NCI-H1436 treated with DMSO at 0.1 percent for 48 hours (cell line): ENCODE measurements at places on chromosomes 11 and 22.

DNA sequence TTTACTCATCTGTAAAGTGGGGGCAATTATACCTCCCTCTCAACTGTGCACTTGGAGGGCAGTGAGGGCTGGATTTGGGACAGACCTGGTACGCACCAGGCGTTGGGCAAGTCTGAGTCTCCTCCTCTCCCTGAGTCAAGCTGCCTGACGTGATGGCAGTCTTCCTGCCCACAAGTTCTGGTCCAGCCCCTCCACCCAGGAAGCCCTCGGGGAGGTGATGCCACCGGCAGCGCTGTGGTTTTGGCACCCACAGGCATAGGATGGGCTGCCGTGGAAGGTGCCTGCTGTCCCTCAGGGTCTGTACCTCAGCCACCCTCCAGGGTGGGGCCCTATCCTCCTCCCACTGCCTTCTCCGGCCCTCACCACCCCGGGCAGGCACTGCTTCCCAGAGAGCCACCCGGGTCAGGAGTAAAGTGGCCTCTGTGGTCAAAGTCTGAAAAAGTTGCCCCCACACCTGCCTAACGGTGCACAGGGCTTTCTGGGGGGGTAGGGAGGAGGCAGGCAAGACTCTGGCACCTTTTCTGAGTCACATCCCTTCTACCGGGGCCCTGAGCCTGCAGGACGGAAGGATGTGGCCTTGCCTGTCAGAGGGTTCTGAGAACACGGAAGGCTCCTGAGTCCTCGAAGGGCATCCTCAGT lies 6.5 kb upstream of the APOBEC3H start:
- no peak for DNase-seq

DNA sequence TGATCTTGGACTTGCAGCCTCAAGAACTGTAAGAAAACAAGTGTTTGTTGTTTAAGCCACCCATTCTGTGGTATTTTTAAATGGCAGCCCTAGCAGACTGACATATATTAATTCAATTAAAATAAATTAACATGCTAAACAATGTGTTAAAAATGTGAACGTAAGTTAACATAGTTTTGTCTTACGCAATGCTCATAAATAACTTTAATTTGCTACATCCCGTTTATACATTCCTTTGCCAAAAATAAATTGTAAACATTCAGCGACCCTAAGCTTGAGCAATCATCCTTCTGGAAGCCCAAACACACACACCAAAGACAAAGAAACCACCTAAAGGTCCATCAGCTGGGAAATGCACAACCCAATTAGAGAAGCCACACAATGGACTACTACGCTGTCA lies 70.4 kb downstream of the CELSR1 start:
- DNase-seq, result no peak

DNA sequence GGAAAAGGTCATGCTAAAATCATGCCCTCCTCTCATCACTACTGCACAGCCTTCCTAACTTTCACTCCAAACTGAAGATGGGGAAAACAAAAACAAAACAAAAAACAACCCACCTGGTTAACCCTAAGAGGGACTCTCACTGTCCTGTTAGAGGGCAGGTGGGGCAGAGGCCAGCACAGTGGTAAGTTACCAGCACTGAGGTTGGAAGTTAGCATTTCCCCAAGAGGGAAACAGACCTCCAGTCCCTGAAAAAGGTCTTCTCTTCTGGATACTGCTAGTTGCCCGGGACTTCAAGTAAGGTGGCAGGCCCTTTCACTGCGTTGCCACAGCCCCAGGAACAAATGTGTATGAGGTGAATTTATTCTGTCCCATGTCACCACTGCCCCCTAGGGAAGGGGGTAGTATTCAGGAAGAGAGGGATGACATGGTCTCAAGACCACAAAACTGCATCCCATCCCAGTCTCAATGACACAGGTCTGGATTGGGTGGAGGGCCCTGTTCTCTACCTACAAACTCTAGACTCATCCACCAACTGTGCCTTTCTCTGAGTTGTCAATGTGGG lies 792 bp upstream of the ADAMTS8 start:
- DNase-seq, result no peak

DNA sequence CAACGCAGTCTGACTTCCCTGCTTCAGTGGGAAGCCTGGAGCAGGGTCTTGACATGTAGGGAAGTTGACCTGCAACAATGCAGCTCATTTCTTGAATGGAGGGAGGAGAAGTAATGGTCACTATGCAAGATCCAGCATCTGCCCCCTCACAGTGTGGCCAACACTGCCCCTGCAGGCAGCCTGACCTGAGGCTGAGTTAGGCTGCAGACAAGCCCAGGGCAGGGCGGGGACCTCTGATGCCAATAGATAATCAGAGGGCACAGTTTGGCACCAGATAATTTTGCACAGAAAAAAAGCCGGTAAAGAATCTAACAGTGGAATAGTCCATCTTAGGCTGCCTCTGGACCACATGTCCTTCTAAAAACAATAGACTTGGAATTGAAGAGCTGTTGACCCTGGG lies 182.3 kb downstream of the DSCAML1 start:
- DNase-seq, result no peak

DNA sequence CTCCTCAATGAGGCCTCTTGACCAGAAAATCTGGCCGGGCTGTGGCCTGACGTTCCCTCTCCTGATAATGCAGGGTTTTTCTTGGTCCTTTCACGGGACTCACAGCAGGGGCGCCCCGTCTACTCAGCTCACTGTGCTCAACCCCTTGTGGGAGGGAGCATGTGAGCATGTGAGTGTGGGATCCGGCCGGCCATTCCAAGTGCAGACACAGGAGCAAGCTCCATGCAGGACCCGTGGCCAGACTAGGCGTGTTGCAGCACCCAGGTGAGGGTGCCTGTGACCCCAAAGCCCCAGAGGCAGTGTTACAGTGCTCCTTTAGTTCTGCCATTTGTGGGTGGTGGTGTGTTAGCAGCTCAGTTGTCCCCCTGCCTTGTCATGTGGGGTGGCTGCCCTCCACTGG lies 18.0 kb downstream of the DHCR7 start:
- no peak for DNase-seq

- DNase-seq, result no peak
These were observed 50.8 kb downstream of the BUD13 start for GRCh38 chr11:116721988-116722387.

DNA sequence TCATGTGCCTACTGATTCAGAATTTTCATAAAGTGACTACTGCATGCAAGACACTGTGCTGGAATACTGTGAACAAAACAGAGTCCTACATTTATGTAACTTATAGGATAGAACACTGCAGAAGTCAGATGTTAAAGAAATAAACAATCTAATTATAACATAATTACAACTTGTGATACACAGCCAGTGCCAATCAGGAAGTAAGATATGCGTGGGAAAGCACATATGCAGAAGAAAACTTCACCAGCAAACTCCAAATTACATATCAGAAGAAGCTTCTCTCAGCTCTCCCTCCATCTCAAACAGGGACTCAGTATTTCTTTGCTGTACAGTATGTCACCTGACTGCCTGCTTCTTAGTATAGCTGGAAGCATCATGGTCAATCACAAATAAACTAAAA lies 37.4 kb downstream of the PAK1 start:
- DNase-seq, result no peak

GRCh38 chr11:123233280-123233974 lies 38.4 kb upstream of the CLMP start:
- DNase-seq, result no peak

DNA sequence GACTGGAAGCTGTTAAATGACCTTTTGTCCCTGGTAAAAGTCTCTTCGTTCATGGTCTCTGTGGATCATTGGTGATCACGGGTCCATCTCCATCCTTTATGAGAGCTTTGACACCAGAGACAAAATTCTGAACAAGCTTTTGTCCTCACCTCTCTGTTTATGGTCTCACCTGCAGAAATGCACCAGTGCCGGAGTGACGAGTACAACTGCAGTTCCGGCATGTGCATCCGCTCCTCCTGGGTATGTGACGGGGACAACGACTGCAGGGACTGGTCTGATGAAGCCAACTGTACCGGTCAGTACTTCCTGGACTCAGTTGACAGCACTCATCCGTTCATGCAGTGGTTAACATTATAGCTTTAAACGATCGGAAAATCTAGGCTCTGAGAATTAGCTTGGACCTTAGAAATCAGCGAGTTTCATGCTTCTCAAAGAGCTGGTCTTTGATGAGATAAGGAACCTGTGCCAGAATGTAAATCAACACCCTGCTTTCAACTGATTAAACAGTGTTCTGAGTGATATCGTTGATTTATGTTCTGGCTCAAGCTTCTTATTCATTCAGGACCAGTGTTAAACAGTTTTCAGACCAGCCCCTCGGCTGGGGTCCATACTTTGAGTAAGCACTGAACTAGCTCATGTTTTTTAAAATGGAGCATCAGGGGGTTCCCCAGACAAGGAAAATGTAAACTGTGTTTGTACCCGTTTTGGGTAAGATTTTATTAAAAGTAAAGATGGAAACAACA lies 124.5 kb upstream of the SORL1-AS1 start:
- DNase-seq, result no peak

- no peak for DNase-seq
These were observed 126.3 kb downstream of the RRAS2 start for GRCh38 chr11:14232652-14233051.

DNA sequence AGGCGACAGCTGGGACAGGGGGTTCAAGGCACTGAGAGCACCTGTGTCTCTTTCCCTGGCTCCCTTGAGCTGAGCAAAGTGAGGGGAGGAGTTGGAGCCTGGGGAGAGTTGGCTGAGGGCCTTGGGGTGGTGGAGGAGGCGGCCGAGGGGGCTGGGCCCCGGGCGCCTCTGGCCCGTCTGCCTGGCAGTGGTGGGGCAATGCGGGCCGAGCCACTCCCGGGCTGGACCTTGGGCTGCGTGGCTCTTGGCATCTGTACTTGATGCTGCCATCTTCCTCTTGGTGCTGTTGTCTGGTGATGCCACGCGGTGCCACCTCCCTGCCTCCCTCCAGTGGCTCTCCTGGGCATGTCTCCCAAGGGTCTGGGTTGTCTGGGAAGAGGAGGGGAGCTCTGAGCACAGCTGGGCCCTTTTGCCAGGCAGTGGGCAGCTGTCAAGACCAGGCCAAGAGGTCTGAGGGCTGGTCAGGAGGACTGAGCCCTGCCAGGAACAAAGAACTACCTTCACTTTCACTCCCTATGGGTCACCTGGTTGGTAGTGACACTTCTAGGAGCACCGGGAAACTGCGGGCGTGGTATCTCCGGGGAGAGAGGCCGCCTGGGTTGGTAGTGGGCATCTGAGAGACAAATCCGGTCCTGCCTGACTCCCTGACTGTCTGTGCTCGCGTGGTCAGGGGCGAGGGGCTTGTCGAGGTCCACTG lies 1.3 kb downstream of the GRIK4 start:
- DNase-seq, result no peak

DNA sequence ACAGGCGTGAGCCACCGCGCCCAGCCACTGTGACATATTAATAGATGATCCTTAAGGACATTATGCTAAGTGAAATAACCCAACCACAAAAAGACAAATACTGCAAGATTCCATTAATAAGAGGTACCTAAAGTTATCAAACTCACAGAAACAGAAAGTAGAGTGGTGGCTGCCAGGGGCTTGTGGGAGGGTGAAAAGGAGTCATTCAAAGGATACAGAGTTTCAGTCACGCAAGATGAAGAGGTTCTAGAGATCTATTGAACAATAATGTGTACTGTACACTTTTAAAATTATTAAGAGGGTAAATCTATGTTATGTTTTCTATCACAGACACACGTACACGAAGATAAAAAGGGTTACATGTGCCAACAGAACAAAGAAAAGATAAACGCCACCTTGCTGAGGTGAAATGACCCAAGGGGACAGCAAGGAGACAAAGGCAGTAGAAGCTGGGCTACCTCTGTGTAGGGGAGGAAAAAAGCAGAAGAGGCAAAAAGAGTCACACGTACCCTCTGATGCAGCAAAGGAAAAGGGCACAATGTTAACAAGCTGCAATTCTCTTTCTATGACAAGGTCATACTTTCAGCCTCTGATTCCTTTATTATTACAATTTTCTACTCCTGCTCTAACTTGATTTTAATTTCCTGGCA lies 65.3 kb downstream of the AMBRA1 start:
- DNase-seq, result no peak

GRCh38 chr11:19919050-19919561 lies 206.5 kb downstream of the NAV2 start:
- no peak for DNase-seq

GRCh38 chr11:126710804-126711399 lies 289.7 kb downstream of the KIRREL3 start:
- no peak for DNase-seq

DNA sequence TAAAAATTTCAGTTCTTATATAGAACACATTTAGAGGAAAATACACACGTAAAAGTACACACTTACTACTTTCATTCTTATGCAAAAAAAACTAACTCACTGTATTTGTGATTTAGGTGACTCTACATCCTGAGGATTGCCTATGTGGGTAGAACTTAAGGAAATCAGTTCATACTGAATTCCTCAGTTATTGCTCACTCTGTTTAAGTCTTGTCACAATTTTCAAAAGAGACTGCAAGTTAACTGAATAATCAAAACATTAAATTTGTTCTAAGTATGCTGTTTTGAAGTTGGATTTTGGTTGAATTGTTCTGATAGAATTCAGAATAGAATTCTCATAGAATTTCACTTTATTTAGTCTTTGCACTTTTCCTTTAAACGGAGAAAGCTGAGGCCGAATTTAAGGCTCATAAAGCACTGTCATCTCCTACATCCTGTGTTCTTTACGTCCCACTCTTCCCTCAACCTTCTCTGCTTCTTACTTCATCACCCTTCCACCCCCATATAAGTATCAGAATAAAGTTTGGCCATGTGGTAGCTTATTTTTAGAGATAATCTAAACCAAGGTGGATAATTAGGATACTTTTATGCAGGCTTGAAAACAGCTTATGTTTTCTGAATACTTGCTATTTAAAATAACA lies 59.8 kb downstream of the APOL5 start:
- no peak for DNase-seq

GRCh38 chr22:41405588-41405987 lies 23.8 kb downstream of the TEF start:
- no peak for DNase-seq

GRCh38 chr11:35943309-35943708 lies 553 bp upstream of the LDLRAD3 start:
- no peak for DNase-seq

- DNase-seq, result no peak
These were observed 180.3 kb downstream of the EFCAB6 start for GRCh38 chr22:43631846-43632245.

DNA sequence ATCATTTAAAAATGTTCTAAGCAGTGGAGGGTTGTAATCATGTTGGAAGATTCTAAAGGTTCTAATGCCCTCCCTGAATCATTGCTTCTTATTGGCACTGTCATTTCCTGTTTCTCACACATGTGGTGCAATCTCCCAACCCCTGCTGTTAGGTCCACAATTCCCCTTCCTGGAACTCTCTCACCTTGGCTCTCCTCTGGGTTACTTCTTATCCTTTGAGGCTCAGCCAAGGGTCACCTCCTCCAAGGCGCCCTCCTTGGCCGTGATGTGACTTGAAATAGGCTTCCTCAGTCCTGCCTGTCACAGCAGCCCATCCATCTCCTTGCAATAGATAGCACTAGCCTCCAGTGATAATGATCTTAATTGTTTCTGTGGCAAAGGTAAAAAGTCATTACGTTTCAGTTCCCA lies 149.8 kb downstream of the TTC17 start:
- DNase-seq, result no peak

GRCh38 chr11:16543642-16544041 lies 187.3 kb upstream of the SOX6 start:
- DNase-seq, result no peak

GRCh38 chr11:95093548-95093947 lies 3.9 kb downstream of the ENDOD1 start:
- no peak for DNase-seq

GRCh38 chr11:60987577-60988277 lies 16.2 kb downstream of the CD6 start:
- DNase-seq, result no peak
